ENCODE measurements at places on chromosomes 2 and 18.

- no peak for DNase-seq
Observed at GRCh38 chr2:171309455-171310286, 124.1 kb downstream of the METTL8 start.

- DNase-seq: no peak
Observed at GRCh38 chr18:7467708-7468466, 99.2 kb upstream of the PTPRM start.

GRCh38 chr18:32424696-32425095, 46.0 kb downstream of the GAREM1 start:
- no peak for DNase-seq

- no peak for DNase-seq
Observed at GRCh38 chr2:153165021-153165420, 313.5 kb downstream of the RPRM start.

DNA sequence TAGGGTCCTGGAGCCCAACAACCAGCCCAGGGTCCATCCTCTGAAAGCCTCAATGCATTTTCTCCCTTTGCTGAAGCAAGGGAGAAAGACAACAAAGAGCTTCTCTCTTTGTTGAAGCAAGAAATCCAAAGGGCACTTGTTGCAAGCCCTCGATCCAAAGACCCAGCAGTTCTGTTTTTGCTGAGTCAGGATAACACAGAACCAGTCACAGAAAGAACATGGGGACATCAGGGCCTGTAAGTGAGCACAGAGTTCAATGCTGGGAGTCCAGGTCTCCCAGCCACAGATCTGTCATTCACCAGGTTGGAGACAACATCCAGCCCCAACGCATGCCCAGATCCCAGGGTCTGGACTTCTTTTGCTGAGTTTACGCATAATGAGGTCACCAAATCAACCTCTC, 315.8 kb upstream of the KLHL29 start:
- DNase-seq: no peak

- no peak for DNase-seq
Observed at GRCh38 chr2:24115057-24115456, 8.1 kb downstream of the PFN4 start.

- DNase-seq: no peak
Observed at GRCh38 chr2:239047420-239047819, 199.5 kb downstream of the TWIST2 start.

GRCh38 chr2:71922091-71922490, 225.6 kb downstream of the CYP26B1 start:
- DNase-seq: no peak

- DNase-seq: no peak
Observed at GRCh38 chr2:108621687-108622681, 87.7 kb downstream of the LIMS1 start.
